ENCODE measurements at places on chromosomes 13 and 19.

- DNase-seq: no peak
Observed at GRCh38 chr13:40550130-40550529, 116.3 kb downstream of the FOXO1 start.

GRCh38 chr13:103067751-103068555 is 1.7 kb upstream of the SLC10A2 start:
- DNase-seq: no peak

DNA sequence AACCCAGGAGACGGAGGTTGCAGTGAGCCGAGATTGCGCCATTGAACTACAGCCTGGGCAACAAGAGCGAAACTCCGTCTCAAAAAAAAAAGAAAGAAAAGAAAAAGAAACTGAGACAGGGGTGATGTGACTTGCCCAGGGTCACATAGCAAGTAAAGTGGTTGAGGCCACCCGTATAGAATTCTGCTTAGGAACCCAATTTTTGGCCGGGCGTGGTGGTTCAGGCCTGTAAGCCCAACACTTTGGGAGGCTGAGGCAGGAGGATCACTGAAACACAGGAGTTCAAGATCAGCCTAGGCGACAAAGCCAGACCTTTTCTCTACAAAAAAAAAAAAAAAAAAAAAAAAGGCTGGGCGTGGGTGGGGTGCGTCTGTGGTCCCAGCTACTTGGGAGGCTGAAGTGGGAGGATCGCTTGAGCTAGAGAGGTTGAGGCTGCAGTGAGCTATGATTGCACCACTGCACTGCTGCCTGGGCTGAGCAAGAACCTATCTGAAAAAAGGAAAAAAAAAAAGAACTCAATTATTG is 1.3 kb downstream of the SNRPA start:
- DNase-seq: no peak

GRCh38 chr19:49896863-49897621 is at the start of gene IL4I1:
Gene IL4I1 (minus strand): TSS chr19:49896887. CDS start chr19:49896160, 727 bp downstream.
- no peak for DNase-seq

- DNase-seq: peak; percentile 29
Observed at GRCh38 chr19:48999481-49000325, 6.0 kb downstream of the RUVBL2 start.

DNA sequence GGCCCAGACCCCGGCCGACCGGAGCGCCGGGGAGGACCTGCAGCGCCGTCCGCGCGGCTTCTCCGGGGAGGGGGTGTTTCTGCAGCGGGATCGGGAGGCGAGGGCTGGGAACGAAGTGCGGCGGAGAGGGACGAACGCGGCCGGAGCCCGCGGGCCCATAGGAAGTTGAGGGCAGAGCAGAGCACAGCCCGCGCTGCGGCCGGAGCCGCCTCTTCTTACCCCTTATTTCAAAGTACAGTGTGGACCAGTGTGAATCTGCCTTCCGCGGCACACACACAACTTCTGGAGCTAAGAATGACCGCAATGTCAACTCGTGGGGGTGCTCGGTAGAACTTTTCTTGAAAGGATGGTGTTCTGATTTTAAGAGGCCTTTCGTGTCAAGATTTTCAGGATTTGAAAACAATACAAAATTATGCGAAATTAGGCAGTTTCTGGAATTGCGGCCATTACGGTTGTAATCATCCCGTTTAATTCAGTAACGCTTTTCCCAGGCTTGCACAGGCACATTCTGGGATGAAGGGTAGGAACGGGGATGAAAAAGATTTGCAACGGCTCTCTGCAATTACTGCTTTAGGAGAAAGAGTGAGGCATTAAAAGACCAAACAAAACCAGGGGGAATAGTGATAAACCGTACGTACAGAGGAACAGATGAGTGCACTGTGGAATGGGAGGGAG is 821 bp downstream of the TDRD3 start:
- peak; percentile 39 for DNase-seq

All from LoVo (cell line).